ENCODE measurements at places on chromosomes 2 and 18.

DNA sequence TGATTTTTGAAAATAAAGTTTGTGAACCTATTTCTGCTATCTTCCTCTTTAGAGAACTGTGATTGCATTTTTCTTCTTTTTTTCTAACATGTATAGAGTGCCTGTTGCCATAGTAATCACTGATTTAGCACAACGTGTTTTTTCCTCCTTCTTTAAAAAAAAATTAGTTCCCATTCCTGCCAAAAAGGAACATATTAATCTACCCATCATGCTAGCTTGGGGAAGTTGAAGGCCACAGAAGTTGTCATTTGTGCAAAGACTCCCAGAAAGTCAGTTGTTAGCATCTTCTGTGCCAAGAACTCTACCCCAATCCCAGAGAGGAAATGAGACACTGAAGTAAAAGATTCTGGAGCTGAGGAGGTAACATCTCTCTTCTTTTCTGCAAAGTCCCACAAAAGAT is 57.3 kb downstream of the SLC8A1 start:
- no peak for DNase-seq

DNA sequence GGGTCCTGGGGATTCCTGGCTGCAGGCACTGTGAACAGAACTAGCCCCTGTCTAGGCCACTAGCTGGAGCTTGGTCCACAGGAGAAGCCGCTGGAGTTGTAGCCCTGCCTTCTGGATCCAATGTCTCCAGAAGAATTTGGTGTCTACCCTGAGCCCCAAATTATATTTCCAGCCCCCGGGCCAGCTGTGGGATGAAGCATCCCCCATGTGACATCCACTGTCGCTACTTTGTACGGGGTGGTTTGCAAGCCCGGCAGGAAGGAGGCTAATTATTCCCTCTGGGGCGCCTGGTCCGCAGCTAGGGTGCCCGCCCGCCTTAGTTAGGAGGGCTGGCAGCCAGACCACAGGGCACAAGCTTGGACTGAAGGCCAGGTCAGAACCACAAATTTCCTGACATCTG is 106.5 kb downstream of the SMAD7 start:
- no peak for DNase-seq

- DNase-seq, result no peak
Measured at GRCh38 chr2:241601841-241602240, 35.1 kb downstream of the THAP4 start.

GRCh38 chr2:238326801-238327365 is 6.6 kb downstream of the TRAF3IP1 start:
- DNase-seq, result no peak

GRCh38 chr2:241768251-241768711 is 8.3 kb upstream of the GAL3ST2 start:
- DNase-seq, result no peak

- no peak for DNase-seq
Measured at GRCh38 chr18:11005528-11005927, 143.8 kb downstream of the PIEZO2 start.

Measured in AG09309 (cell line).